ENCODE measurements at places on chromosomes 6 and 20. TPM values are rescaled to one million over a fixed set of nuclear protein-coding genes. Genes with fewer than 3 reads are reported as not detected.

The PERP gene
- 45.8 TPM for total RNA-seq

The KIF6 gene
- 0.32 TPM for total RNA-seq

The RUNX2 gene
- total RNA-seq: 12.8 TPM

The ZNF334 gene
- 1.8 TPM for total RNA-seq

The IL22RA2 gene
- total RNA-seq: not detected

The GDAP1L1 gene
- total RNA-seq: not detected

The SERPINB1 gene
- total RNA-seq: 22.2 TPM

All from epithelial cell of alveolus of lung (primary cell).